ENCODE measurements at places on chromosomes 13 and 19. TPM values are rescaled to one million over a fixed set of nuclear protein-coding genes. Genes with fewer than 3 reads are reported as not detected.

TTC9B gene
- not detected for total RNA-seq

MAB21L1 gene
- total RNA-seq: 0.17 TPM

PRR36 gene
- total RNA-seq: 2.6 TPM

AP1M2 gene
- 37.8 TPM for total RNA-seq

SLC25A41 gene
- total RNA-seq: not detected

VN1R2 gene
- total RNA-seq: not detected

METTL21C gene
- not detected for total RNA-seq

RNF113B gene
- not detected for total RNA-seq

LRRC63 gene
- total RNA-seq: 0.29 TPM

DHDH gene
- total RNA-seq: 3.0 TPM

FFAR1 gene
- total RNA-seq: not detected

COX6B2 gene
- not detected for total RNA-seq

TRMT1 gene
- total RNA-seq: 33.7 TPM

TSKS gene
- 0.43 TPM for total RNA-seq

OSCAR gene
- total RNA-seq: 59.5 TPM

ZNF493 gene
- 29.4 TPM for total RNA-seq

CGB5 gene
- total RNA-seq: not detected

PSG11 gene
- not detected for total RNA-seq

FLT3LG gene
- 12.1 TPM for total RNA-seq

FXYD7 gene
- total RNA-seq: 0.61 TPM

KLK15 gene
- not detected for total RNA-seq

PODNL1 gene
- total RNA-seq: 2.8 TPM

SEMA6B gene
- 20.3 TPM for total RNA-seq

IZUMO4 gene
- total RNA-seq: 6.8 TPM

PLPPR3 gene
- total RNA-seq: 0.46 TPM

ZNF296 gene
- 1.7 TPM for total RNA-seq

All from upper lobe of right lung (tissue), 1 donor.